Natural killer cell (primary cell): ENCODE measurements at places on chromosomes 4 and X. TPM values are rescaled to one million over a fixed set of nuclear protein-coding genes. Genes with fewer than 3 reads are reported as not detected.

GRCh38 chrX:125205133-125205917 is 114.3 kb upstream of the TEX13C start:
- DNase-seq, result peak; percentile 18

Gene CFP
- 9.0 TPM for total RNA-seq

DNA sequence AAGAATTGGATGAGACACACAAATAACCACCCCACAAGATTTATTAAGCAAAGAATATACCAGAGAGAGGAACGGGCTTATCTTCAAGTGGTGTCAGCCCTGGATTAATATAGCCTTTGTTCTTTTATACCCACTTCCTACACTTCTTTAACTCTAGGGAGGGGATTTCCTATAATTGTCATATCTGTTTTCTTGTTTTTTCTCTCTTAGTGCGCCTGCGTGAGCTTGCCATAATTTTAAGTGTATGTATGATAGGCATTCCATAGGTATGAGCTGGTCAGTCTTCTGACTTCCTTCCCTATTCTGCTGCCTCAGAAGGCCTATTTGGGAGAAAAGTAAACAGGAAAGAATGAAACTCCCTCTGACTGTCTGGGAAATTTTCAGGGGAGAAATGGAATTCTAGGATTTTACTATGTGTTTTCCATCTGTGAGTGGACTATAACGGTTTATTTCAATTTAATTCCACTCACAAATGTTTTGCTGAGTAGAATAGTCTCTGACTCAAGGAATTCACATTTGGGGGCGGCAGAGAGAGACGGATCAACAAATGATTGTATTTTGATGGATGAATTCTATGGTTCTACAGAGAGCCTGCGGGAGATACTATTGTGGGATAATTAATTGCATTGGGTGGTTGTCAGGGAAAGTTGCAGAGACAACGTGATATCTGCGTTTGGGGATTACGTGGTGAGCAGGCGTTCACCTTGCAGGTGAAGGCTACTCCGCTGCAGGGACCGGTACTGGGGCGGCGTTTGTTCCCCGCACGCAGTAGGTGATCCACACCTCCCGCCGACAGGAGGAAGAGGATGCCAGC is 626 bp upstream of the CEP135 start:
- DNase-seq, result peak; percentile 89

DNA sequence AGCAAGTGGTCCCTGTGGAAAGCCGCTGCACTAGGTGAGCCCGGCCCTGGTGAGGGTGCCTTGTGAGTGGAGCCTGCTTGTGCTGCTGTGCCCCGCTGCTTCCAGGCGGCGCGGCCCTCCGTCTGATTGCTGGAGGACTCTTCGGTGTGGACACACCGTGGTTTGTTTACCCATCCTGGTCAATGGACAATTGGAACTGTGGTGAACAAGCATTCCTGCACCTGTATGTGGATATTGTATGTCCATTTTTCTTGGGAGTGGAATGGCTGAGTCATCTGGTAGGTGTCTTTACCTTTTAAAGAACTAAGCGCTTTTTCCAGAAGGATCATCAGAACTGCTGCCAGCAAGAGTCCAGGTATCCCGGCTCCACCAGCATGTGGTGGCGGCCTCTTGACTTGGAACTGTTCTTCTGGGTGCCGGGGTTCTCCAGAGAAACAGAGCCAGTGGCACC is 15.6 kb downstream of the MAEA start:
- no peak for DNase-seq

Gene ADGRL3
- not detected for total RNA-seq

GRCh38 chr4:107997794-107998193 is 8.1 kb downstream of the HADH start:
- DNase-seq, result no peak

DNA sequence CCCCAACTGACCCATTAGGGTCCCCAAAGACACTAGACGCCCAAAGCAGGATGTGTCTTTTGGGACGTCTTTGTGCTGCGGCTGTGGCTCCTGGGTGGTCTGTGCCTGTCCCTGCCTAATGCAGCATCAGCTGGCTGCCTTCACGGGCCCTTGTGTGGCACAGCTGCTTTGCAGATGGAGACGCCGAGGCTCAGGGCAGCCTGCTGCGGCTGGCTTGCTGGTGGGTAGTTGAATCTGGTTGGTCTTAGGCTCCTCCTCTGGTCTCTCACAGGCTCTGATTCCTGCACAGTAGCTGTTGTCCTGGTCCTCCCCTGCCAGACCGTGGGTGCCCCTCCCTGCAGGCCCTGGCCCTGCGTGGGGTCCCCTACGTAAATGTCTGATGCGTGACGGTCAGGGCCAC is 8.1 kb downstream of the CPZ start:
- no peak for DNase-seq

Gene GRIA2
- not detected for total RNA-seq

DNA sequence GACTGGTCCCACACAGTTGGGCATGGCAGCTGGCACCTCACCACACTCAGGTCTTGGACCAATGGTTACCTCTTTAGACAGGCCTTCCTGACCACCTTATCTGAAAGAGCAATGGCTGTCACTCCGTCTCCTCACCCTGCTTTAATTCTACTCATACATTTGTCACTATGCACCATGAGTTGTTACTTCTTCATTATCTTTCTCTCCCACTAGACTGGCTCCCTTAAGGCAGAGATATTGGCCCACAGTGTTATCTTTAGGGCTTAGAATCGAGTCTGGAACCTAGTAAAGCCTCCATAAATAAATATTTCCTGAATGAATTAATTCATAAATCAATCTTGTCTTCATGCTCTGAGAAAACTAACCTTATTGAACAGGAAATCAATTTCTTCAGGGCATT is 46.6 kb downstream of the DCHS2 start:
- no peak for DNase-seq

DNA sequence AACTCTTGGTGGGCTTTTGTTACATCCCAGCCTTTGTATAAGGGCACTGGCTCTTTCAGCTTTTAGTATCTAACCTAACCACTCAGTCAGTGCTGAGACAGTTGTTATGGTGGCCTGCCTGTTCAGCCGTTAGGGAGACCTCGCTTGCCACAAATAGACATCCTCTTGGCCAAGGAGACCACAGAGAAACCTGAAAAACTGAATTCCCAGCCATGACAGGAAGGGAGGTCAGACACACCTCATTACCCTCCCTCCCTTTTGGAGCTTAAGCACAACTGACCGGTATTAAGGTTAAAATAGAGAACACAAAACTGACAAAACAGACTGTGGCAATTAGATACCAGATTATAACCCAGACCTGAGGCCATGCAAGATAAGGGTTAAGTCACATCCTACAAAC is 1639.3 kb downstream of the RPA4 start:
- no peak for DNase-seq

Gene DGKK
- 9.7 TPM for total RNA-seq

GRCh38 chr4:6454112-6454910 is 18.1 kb downstream of the PPP2R2C start:
- no peak for DNase-seq

- DNase-seq, result no peak
These were observed 411.9 kb downstream of the GPAT3 start for GRCh38 chr4:83947830-83948193.

Gene TMEM154
- total RNA-seq, result 10.5 TPM

Gene XAGE1A
- not detected for total RNA-seq

GRCh38 chr4:740656-741282 is 35.1 kb downstream of the PCGF3 start:
- DNase-seq, result no peak

GRCh38 chr4:81404294-81404693 is 67.4 kb downstream of the RASGEF1B start:
- DNase-seq, result no peak

Gene NIPAL1
- not detected for total RNA-seq

Gene POLN
- 3.3 TPM for total RNA-seq

GRCh38 chr4:72567821-72568675 is 973 bp downstream of the ADAMTS3 start:
- DNase-seq, result peak; percentile 10

Gene CBR4
- 17.2 TPM for total RNA-seq

Gene PWWP3B
- total RNA-seq, result not detected

- no peak for DNase-seq
These were observed 81.2 kb downstream of the APOOL start for GRCh38 chrX:85084770-85085393.

Gene AADAT
- total RNA-seq, result not detected

- no peak for DNase-seq
These were observed 174.8 kb downstream of the PDGFRA start for GRCh38 chr4:54403700-54404453.
